ENCODE measurements at places on chromosomes 2 and 18. TPM values are rescaled to one million over a fixed set of nuclear protein-coding genes. Genes with fewer than 3 reads are reported as not detected.

- no peak for DNase-seq
Measured at GRCh38 chr2:55703350-55703749, 9.7 kb upstream of the PNPT1 start.

ZDBF2 gene
- total RNA-seq: not detected

- DNase-seq: no peak
Measured at GRCh38 chr2:95539836-95540235, 52.0 kb upstream of the TRIM43 start.

DNA sequence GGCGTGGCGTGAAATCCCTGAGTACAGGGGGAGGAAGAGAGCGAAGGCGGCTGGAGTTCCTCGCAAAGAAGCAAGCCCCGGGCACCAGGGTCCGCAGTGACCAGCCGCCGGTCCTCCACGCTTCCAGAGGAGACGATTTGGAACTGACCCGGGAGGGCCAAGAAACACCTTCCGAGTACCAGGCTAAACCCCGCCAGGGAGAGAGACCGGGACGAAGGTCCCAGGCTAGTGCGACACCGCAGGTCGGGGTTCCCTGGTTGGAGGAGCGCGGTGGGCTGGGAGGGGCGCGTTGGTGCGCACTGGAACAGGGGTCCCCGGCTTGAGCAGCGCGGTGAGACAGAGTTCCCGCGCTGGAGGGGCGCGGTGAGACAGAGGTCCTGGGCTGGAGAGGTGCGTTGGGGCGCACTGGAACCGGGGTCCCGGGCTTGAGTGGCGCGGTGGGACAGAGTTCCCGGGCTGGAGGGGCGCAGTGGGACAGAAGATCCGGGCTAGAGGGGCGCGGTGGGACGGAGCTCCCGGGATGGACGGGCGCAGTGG is 901 bp downstream of the WDFY1 start:
- peak; percentile 55 for DNase-seq

SLC19A3 gene
- 63.8 TPM for total RNA-seq

GRCh38 chr18:58896268-58896667 is 31.6 kb downstream of the ZNF532 start:
- DNase-seq: no peak

DNA sequence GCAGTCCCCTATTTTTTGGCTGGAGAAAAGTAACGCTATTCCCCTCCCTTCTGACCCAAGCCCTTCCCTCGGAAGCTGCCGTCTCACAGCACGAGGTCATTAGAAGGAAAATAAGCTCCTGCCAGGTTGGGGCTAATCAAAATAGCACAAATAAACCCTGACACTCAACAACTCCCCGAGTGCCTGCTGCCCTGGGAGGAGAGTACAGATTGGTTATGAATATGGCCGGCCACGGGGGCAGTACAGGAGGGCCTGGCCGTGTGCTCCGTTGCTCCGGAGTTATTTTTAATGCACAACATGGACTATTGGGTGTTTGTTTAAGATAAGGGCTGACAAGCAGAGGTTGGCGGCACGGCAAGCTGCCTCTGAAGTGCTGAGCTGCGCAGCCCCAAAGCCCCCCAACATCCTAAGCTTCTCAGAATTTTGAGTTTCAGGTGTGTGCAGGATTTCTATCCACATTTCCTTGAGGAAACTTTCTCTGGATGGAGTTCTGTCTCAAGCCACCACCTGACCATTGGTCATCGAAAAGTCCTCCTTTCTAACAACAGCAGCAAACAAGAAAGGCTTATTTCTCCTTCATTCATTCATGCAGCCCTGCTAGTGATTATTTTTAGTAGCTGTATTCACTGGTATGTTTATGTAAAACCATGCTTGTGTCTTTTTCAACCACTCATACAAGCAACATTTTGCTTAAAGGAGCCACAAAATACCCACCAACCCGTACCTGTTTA is 58.7 kb downstream of the PAX3 start:
- no peak for DNase-seq

DNA sequence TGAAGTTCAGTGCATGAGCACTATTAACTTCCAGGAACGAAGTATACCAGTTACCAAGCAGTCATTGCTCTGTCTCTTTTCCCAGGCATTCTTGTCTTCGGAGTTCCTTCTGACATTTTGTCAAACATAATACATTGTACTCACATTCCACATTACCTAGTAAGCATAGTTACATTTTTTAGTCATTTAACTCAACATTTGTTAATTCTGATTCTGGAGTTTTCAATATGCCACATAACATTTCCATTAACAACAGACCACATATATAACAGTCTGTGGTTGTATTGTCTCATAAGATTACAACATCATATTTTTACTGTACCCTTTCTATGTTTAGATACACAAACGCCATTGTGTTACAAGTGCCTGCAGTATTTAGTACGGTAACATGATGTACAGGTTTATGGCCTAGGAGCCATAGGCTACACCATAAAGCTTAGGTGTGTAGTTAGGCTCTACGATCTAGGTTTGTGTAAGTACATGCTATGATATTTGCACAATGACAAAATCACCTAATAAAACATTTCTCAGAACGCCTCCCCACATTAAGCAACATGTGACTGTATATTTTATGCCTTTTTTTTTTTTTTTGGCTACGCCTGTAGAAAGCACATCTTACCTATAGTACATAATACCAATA is 187.1 kb downstream of the DYM start:
- DNase-seq: no peak

DNA sequence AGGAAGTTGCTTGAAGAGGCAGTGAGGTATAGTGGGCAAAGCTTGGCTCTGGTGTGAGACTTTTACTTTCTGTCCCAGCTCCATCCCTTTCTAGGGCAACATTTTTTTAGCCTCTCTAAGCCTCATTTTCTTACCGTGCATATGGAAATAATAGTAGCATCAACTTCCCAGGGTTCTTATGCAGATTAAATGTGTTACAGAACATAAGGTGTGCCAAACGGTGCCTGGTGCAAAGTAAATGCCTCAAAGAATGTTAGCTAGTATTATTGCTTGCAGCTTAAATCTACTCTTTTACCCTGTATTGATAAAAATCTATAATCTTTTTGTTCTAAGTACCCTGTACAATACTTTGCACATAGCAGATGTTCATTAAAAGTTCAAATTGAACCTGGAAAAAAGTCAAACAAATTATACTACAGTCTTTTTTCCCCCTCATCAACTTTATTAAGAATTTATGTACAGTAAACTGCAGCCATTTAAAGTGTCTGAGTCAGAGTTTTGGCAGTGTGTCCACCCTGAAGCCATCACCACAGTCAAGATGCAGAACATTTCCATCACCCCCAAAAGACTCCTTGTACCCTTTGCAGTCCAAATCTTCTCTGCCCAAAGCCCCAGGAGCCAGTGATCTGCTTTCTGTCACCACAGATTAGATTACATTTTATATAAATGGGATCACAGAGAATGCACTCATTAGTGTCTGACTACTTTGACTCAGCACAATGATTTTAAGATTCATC is 10.6 kb downstream of the MAPRE2 start:
- DNase-seq: no peak

DNA sequence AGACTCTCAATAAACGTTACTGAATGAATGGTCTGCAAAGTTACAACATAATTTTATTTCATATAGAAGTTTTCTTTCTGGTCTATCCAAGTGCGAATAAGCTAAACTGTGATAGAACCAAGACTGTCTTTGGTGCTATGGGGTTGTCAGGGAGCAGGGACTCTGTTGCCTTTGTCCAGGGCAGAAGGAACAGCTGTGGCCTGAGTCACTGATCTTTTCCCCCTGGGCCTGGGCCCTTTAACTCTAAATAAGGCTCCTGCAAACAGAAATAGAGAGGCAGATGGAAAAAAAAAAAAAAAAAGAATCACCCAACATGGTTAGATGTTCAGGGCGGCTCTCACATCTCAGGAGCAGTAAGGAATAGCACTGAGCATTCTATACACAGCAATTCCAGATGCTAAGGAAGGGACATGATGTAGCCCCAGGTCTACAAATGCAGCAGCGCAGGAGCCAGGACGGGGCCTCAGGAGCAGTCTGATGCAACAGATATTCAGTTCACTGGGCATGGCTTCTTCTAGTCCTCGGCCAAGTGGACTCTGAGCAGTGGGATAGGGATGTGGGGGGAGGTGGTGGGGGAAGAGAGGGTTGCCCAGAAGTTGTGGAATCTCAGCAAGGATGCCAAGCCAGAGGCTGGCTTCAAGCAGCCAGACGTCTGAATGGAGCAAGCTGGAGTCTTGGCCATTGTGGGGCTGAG is 247.1 kb upstream of the SIX2 start:
- no peak for DNase-seq

IL37 gene
- 2.0 TPM for total RNA-seq

DNA sequence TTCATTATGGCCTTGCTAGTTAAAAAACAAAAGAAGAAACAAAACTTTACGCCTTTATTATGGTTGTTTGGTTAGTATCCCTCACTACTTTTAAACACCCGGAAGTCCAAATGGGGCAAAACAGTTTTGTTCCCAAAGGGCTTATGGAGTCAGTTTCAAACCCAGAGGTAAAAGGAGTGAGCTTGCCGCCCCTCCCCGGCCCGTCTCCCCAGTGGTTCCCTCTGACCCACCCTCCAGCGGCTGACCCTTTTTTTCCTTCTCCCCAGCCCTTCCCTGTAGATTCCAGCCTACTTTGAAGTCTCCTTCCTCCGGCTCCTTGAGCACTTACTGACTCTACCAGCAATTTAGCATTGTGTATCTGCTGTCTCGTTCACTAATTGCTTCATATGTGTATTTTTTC is 209.2 kb downstream of the ICOS start:
- DNase-seq: peak; percentile 14

- DNase-seq: no peak
Measured at GRCh38 chr2:182133195-182133891, 147.7 kb downstream of the PPP1R1C start.

- no peak for DNase-seq
Measured at GRCh38 chr2:11676640-11677039, 6.6 kb upstream of the NTSR2 start.

DNA sequence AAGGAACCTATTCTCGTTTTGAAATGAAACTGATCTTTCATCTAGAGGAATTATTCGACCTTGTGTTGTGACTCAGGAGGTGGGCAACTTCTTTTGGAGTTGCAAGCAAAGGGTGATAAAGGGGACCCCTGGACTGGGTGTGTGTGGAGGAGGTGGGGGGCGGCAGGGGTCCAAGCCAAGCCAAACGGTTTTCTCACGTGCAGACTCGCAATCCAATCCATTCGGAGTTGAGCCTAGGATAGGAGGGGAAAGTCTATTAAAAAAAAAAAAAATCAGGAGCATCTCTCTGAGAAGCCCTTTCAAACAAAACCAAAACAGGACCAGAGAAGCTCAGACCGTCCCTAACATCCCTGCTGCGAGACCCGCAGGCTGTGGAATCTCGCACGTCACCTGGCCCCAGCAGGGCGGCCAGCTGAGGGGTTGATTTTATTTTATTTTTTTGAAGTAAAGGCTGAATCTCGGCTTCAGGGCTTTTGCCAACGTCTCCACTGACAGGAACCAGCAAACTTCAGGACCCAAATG is 3.7 kb upstream of the ZEB2 start:
- DNase-seq: no peak

- no peak for DNase-seq
Measured at GRCh38 chr2:105438104-105438929, 39.5 kb upstream of the FHL2 start.

DNA sequence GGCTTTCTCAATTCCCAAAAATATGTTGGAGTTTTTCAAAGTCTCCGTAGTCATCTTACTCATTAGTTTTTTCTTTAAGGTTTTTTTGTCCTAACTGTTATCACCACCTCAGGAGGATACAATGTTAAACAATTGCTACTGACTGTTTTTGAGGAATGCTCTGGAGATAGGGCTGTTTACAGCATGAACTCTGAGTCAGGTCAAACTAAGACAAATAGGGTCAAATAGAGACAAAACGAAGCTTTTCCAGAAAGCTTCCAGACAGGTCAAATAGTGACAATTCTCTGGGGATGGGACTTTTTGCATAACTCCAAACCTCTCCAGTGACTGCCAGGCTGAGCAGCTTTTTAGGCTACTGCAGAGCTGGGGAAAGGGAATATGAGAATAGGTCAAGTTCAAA is 15.2 kb upstream of the DIPK1C start:
- no peak for DNase-seq

PSMA8 gene
- total RNA-seq: not detected

ALK gene
- total RNA-seq: not detected

DNA sequence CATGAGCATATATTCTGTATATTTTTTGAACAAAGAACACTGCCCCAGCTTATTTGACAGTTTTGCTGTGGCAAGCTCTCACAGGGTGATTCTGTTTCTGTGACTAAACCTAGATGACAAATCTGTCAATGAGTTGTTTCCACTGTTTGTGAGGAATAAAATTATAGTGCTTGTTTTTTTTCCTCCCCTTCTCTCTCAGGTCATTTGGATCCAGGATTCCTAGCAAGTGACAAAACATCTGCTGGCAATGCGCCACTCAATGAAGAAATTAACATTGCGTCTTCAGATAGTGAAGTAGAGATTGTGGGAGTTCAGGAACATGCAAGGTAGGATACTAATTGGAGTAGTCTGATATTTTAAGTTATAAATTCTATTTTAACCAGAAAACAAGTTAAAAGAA is 149.3 kb downstream of the HAUS1 start:
- no peak for DNase-seq

GRCh38 chr2:26344581-26345282 is 1.2 kb upstream of the SELENOI start:
- DNase-seq: peak; percentile 68

DNA sequence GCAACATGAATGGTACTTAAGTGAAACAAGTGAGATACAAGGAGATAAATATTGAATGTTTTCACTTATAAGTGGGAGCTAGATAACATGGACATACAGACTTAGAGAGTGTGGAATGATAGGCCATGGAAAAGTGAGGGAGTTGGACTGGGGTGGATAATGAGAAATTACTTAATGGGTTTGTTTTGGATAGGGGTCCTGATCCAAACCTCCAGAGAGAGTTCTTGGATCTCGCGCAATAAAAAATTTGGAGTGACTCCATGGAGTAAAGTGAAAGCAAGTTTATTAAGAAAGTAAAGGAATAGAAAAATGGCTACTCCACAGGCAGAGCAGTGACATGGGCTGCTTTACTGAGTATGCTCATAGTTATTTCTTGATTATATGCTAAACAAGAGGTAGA is 508.9 kb downstream of the CNTNAP5 start:
- DNase-seq: no peak

DNA sequence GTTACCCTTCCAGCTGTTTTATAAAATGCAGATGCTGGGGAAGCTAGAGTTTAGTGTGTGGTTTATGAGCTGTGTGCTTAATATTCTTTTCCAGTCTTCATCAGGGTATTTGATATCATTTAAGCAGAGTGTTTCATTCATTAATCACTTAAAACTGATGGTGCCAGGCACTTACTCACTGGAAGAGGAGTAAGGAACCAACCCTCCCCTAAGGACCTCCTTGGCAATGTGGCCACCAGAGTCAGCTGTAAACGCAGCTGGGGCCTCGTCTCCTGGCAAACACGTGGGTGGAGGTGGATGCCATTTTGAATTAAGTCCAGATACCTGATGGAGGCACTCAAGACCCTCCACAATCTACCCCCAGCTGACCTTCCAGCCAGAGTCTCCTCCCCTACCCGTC is 331.6 kb downstream of the CLIP4 start:
- no peak for DNase-seq

Data from Calu3 (cell line).